ENCODE measurements at places on chromosomes 11 and 22.

DNA sequence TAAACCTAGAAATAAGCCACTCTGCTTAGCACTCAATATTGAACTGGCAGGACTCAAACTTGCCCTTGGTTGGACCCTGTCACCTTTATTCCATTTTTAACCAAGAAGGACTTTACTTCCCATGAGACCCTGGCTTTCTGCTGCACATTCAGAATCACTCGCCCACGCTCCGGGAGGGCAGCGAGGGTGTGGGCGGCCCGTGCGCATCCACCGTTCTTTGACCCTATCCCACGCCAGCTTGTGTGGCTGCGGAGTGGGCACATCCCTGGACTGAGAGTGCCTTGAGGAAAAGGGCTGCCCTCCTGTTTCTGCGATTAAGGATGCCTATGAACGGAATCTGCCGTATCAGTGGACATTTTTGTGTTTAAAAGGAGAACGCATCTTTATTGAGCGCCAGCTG lies 39.6 kb downstream of the TRIM44 start:
- no peak for DNase-seq

DNA sequence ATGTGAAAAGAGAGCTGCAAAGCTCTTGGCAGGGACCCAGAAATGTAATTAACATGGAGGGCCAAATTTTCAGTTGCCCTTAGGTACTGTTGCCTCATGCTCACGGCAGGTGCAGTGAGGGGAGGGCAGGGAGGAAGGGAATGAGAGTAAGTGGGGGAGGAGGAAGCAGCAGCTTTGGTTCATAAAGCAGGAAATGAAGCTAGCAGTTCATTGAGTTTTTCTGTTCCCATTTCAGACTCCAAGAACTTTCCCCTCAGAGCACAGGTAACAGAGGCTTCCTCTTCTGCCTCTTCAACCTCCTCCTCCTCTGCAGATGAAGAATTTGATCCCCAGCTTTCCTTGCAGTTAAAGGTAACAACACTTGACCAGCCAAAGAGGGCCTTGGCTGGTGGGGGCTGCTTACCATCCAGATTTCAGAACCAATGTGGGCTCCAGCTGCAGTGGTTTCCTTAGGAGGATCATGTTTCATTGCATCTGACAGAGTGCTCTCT lies 57.9 kb upstream of the PARVA start:
- DNase-seq: peak; percentile 82

- DNase-seq: peak; percentile 80
Observed at GRCh38 chr11:15650105-15650938, 535.6 kb downstream of the INSC start.

DNA sequence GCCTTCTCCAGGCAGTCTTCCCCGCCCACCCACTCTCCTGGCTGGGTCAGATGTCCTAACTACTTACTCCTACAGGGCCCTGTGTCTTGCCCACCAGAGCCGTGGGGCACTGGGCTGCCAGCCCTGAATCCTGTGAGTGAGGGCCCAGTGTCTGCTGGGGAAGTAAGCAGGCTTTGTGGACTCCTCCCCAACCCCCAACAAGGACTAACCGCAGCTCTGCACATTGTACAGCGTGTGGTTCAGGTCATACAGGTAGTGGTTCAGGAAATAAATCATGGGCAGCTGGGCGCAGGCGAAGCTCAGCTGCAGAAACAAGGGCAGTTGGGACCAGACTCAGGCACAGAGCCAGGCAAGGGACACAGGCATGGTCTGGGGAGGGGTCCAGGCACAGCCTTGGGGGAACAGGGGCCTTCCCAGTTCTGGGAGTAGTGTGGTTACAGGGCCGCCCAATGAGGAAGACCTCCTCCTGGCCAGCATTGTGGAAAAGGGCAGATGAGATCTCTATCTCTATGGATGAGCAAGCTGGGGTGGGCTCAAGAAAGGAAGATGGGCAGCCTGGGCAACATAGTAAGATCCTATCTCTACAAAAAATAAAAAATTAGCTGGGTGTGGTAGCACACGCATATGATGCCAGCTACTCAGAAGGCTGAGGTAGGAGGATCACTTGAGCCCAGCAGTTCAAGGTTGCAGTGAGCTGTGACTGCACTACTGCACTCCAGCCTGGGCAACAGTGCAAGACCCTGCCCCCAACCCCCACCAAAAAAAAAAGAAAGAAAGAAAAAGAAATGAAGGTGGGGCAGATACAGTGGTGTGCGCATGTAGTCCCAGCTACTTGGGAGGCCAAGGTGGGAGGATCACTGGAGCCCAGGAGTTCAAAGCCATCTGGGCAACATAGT lies 5.5 kb downstream of the UNC93B1 start:
- DNase-seq: no peak

GRCh38 chr11:92524542-92524941 lies 299.9 kb downstream of the FAT3 start:
- no peak for DNase-seq

- DNase-seq: no peak
Observed at GRCh38 chr11:115366826-115367225, 137.4 kb downstream of the CADM1 start.

DNA sequence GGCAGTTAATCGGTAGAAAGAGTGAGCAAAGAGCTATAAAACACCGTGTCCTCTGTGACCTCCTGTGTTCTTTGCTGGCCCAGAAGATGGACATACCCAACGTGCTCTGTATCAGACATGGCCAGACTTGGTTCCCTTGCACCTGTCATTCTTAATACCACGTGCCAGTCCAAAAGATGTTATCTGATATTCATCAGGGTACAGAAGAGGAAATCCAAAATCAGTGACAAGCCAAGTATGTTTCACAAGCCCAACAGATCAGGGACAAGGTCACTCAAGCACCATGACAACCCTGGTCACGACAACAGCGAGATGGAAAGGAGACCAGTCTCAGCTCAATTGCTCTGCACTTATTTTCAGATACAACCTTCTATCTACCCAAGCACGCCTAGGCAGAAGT lies 3.4 kb downstream of the LRP4 start:
- no peak for DNase-seq

GRCh38 chr22:22507743-22508273 lies 734 bp downstream of the ZNF280B start:
- DNase-seq: no peak

GRCh38 chr11:130050257-130050656 lies 19.4 kb upstream of the APLP2 start:
- DNase-seq: no peak

DNA sequence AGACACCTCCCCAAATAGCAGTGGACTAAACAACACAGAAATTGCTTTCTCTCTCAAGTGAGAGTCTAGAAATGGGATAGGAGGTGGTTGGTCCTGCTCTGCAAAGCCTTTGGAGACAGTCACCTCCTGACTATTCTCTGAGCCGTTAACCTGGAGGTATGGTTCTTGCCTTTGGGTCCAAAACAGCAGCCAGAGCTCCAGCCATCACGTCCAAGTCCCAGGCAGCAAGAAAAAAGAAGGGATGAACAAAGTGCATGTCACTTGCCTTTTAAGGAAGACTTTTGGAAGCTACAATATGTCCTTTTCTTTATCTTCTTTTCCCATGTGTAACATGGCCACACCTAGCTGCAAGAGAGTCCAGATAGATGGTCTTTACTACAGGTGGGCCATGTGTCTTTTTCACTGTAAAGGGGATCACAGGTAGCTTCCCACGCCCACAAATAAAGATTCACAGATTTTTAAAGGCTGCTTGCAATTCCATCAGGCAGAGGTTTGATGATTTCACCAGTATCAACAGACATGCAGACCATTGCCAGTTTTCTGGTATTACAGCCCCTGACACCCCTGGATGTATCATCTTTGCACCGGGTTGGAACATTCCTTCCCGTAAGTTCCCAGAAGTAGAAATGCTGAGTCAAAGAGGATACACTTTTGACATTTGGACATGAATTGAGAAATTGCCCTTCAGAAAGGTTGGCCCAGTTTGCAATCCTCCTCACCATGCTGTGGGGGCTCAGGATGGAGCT lies 66.0 kb downstream of the MYEOV start:
- no peak for DNase-seq

DNA sequence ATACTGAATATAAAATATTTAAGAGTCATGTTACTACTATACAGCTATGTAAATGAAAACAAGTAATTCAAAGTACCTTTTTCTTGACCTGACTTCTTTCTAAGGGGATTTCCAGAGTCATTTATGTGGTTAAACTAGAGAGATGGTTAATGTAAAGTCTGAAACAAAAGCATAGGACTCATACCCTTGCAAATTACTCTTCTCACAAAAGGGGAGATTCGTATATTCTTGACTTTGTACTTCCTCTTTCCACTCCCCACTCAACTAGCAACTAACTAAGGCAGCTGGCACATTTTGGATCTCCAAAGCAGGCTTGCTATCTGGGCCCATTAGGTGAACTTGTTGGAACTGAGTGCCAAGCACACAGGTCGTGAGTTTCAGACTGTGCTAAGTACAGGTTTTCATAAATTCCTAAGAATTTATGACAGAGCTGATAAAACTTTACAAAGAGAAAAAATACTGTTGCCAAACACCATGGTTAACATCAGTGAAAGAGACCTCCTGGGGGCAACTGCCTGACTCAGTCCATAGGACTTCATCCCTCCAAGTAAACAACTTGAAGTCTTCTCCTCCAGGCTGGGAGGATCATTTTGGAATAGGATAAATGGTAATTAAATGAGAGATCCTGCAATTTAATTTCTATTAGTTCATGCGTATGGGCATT lies 77.0 kb upstream of the DDI1 start:
- DNase-seq: no peak

- DNase-seq: no peak
Observed at GRCh38 chr11:72298931-72299330, 55.0 kb upstream of the PHOX2A start.

GRCh38 chr22:29060931-29061330 lies 700 bp downstream of the C22orf31 start:
- DNase-seq: no peak

- peak; percentile 12 for DNase-seq
Observed at GRCh38 chr11:130001461-130002351, 929 bp downstream of the PRDM10 start.

DNA sequence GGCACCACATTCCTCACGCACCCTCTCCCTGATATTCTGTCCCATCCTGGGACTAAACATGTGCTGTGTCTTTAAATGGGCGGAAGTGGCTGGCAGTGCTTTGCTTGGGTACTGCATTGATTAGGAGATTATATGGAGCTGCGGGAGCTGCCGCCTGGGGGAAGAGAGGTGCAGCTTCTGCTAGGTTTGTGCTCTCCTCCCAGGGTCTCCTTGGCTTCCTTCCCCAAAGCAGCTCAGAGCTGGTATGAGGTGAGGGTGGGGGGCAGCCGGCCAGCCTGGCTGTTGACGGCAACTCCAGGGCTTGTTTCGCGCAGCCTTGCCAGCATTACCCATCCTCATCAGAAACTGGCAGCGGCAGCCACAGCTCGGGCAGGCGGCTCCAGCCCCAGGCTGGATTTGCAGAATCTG lies 95.4 kb downstream of the GRAMD1B start:
- no peak for DNase-seq

DNA sequence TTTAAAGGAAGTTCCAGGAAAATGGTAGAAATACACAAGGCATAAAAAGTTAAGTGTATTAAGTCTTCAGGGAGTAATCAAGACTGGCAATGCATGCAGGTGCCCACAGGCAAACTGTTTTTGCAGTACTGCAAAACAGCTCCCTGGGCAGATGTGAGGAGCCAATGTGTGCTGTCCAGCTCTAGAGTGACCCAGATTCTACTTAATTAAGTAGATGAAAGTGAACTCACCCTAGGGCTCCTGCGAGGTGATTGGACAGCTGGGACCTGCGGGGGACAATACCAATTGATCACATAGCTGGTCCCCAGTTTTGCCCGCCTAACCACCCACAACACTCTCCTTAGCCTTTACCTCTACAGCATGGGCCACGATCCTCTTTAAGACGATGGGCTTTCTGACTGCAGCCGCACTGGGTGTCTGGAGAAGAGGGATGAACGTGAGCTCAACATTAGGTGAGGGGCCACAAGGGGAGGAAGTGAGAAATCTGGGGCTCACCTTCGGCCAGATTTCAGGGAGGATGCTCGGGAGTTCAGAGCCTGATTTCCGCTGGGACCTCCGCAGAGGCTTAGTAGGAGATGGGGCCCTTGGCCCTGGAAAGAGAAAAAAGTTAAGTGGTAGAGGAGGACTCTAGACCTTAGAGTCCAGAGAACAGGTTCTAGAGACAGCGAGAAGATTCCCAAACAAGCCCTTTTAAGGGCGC lies 556 bp downstream of the CDCA5 start:
- no peak for DNase-seq

- DNase-seq: no peak
Observed at GRCh38 chr22:41479671-41480396, 10.9 kb downstream of the ACO2 start.

DNA sequence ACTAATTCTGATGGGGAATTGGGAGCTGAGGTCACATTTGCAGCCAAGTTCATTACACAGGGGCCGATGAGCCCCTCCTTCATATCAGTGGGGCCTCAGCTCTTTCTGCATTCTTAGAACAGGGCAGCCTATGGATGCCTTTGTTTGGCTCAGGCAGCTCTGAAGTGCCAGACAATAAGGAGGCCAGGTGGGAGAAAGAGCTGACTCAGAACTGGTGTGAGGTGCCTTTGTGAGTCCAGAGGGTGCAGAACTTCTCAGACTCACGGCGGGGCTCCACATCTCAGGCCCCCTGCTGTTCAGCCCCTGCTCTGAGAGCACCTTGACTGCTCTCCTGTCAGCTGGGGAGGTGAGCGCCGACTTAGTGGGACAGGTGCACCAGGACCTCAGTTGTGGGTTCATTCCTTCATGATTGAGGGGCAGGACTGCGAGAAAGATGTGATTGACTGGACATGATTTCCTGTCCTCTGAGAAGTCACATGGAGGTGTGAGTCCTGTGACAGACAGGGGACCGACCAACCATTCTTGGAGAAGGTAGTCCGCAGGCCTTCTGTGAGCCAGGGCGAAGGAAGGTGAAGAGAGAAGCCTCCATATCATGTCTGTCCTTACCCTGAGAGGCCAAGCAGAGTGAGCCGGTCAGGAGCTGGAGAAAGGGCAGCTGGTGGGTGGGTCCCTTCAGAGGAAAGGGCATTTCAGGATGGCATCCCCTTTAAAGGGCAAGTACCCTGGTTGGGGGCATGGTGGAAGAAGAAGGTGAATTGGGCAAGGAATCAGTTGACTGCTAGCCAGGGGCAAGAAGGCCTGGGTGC lies 245.0 kb upstream of the TBCEL start:
- DNase-seq: no peak

GRCh38 chr11:13984616-13985450 lies 22.3 kb downstream of the SPON1 start:
- no peak for DNase-seq

DNA sequence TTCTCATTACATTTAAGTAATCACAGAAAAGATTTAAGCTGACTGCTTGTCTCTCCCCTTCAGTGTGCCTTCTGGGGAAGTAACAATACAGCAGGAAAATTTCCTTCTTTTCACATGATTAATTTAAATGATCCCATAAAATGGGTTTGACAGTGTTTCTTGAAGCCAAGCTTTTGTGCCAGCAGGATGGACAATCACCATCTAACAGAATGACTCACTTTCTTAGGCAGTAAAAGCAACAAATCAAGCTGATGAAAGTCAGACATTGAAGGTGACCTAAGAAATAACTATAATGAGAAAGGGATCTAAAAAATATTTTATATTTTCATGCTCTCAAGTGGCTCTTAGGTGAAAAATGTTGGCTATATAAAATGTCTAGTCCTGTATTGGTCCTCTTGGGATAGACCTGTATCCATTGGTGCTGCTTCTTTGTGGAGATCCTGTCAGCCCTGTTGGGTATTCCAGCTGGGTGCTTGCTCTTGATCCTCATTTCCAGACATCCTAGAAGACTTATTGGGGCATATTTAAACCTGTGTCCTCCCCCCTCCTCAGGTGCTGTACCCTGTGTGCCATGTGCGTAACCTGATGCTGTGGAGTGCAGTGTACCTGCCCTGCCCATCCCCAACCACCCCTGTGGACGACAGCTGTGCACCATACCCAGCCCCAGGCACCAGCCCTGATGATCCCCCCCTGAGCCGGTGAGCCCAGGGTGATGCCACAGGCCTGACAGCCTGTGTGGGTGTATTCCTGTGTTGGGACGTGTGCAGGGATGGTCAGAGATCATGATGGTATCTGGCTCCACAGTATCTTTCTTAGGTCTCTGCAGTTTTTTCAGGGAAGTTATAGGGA lies 62.7 kb upstream of the HORMAD2 start:
- DNase-seq: no peak
